Activated CD4-positive, alpha-beta memory T cell treated with anti-CD3 and anti-CD28 coated beads, Interleukin-2, amount 10 ng/mL, durations not matched to agents 7 days and 5 days (primary cell): ENCODE measurements at places on chromosomes 2 and 18. TPM values are rescaled to one million over a fixed set of nuclear protein-coding genes. Genes with fewer than 3 reads are reported as not detected.

DNA sequence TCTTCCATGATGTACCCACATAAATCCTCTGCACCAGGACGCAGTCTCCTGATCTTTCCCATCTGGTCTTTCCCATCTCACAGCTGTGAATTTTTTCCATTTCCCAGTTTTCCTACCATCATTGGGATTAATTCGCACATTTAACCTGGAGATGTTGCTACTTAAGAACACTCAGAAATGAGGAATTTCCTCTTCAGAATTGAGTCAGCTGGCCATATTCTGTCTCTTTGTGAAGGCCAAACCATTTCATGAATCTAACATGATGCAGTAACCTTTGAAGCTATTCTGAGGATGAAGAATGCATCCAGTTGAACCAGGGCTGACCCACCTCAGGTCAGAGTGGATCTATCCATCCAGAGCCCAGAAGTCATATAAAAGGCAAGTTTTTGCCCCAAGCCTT is 326.8 kb downstream of the SETBP1 start:
- peaks cover 16% of the 10 kb centered on the region for H3K4me1 ChIP-seq
- no peak for DNase-seq
- no peaks in the 10 kb centered on the region for H3K36me3 ChIP-seq
- no peak overlapping the region for H3K27ac ChIP-seq
- H3K27me3 ChIP-seq, result no peaks in the 10 kb centered on the region

GRCh38 chr2:96531872-96532505 is 4.6 kb upstream of the ARID5A start:
- peak overlapping the region; percentile 22 for H3K4me3 ChIP-seq
- DNase-seq, result peak; percentile 81
- peaks cover 9% of the 10 kb centered on the region for H3K27me3 ChIP-seq

DNA sequence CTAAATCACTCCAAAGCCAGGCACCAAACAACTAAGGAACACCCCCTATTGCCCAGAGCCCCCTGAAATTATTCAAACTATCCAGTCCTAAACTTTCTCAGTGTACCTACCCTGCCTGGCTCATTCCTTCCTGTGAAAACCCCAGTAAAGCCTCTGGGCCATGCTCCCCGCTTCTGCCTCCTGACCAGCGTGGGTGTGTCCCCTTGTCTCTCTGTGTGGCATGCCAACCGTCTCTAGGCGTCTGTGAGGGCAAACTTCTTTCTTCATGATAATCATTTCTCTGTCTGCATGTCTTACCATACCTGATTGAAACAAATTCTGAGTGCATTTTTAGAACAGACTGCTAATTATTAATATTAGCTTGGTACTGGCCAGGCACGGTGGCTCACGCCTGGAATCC is 109.0 kb upstream of the MSH2 start:
- H3K4me3 ChIP-seq, result no peak overlapping the region
- DNase-seq, result no peak
- no peak overlapping the region for H3K27ac ChIP-seq
- peaks cover 13% of the 10 kb centered on the region for H3K27me3 ChIP-seq
- no peaks in the 10 kb centered on the region for H3K36me3 ChIP-seq
- H3K4me1 ChIP-seq, result no peaks in the 10 kb centered on the region

- H3K27ac ChIP-seq, result no peak overlapping the region
- no peaks in the 10 kb centered on the region for H3K4me1 ChIP-seq
- H3K27me3 ChIP-seq, result no peaks in the 10 kb centered on the region
- H3K36me3 ChIP-seq, result no peaks in the 10 kb centered on the region
- DNase-seq, result no peak
Observed at GRCh38 chr2:189421644-189422043, 19.6 kb upstream of the WDR75 start.

GRCh38 chr2:85376291-85377065 is 21.9 kb downstream of the ELMOD3 start:
- H3K4me1 ChIP-seq, result no peaks in the 10 kb centered on the region
- peaks cover 48% of the 10 kb centered on the region for H3K36me3 ChIP-seq
- no peaks in the 10 kb centered on the region for H3K27me3 ChIP-seq
- no peak overlapping the region for H3K27ac ChIP-seq
- no peak overlapping the region for H3K4me3 ChIP-seq

DNA sequence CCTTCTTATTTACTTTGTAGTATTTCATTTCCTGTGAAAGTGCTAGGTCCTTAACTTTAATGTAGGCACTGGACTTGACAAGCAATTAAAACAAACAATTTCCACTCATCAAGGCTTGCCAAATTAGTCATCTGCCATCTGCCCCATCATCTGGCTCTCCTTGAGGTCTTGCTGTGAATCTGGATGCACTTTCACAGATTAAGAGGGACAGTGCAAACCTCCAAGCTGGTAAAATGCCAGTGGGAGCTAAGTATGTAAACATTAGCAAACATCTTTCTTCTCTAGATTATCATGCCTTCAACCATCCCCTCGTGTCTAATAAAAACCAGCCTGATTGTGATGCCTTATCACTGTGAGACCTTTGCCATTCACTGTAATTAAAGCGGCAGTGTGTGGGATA is 402.9 kb downstream of the ERBB4 start:
- no peaks in the 10 kb centered on the region for H3K27me3 ChIP-seq
- H3K36me3 ChIP-seq, result no peaks in the 10 kb centered on the region
- H3K4me1 ChIP-seq, result no peaks in the 10 kb centered on the region
- no peak for DNase-seq
- no peak overlapping the region for H3K4me3 ChIP-seq

GRCh38 chr2:225773148-225773547 is 373.6 kb downstream of the NYAP2 start:
- H3K27ac ChIP-seq, result no peak overlapping the region
- no peak overlapping the region for H3K4me3 ChIP-seq
- no peaks in the 10 kb centered on the region for H3K4me1 ChIP-seq
- H3K27me3 ChIP-seq, result no peaks in the 10 kb centered on the region

DNA sequence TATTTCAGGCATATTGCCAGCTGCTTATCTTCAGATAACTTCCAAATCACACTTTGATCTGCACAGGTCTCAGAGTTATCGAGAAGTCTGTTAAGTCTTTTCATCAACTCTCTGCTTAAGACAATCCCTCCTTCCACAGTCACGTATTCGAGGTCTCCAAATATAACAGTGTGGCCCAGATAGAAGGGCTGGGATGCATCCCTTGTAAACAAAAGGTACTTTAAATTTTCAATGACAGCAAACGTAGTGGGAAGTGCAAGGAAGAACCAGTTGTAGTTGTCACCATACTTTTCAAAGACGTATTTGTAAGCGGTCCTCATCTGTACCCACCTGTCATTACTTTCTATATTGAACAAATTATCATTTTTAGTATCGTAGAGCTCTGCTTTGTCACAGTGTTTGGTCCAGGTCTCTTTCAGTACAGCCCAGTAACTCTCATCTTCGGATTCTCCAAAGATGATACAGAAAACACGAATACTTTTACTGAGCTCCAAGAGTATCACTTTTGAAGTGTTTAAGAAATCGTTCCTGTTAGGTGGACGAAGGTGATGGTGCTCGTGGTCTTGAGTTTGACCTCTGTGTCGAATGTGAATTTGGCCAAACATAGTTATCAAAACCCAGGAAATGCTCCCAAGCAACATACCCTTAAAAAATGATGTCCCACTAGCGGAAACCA is 445 bp downstream of the C1GALT1C1L start:
- H3K4me1 ChIP-seq, result peaks cover 2% of the 10 kb centered on the region
- DNase-seq, result no peak
- no peak overlapping the region for H3K27ac ChIP-seq
- peaks cover 29% of the 10 kb centered on the region for H3K27me3 ChIP-seq
- H3K4me3 ChIP-seq, result no peak overlapping the region
- H3K36me3 ChIP-seq, result no peaks in the 10 kb centered on the region

DNA sequence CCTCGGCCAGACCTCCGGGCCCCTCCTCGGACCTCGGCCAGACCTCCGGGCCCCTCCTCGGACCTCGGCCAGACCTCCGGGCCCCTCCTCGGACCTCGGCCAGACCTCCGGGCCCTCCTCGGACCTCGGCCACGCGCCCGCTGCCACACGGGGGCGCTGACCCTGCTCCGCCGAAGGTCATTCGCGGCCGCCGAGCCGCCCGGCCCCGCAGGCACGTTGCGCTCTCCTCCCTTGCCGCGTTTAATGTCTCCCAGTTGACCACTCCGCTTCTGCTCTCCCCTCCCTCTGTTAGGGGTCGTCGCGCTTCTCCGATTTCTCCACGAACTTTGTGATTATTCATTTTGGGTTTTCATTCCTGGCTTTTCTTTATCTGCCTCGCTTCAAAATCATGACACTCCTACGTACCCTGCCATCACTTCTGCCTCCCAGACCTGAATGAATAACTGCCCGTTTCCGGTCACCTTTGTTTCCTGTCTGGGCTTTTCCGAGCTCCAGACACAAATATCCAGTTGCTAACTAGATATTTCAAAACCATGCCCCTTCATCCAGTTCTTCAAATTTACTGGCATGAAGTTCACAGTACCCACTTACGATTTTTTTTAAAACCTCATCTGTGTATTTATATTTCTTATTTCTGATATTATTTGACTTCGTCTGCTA is 14.8 kb upstream of the COLEC12 start:
- no peak overlapping the region for H3K4me3 ChIP-seq
- no peak overlapping the region for H3K27ac ChIP-seq
- peaks cover 3% of the 10 kb centered on the region for H3K4me1 ChIP-seq
- H3K27me3 ChIP-seq, result no peaks in the 10 kb centered on the region
- no peaks in the 10 kb centered on the region for H3K36me3 ChIP-seq

DNA sequence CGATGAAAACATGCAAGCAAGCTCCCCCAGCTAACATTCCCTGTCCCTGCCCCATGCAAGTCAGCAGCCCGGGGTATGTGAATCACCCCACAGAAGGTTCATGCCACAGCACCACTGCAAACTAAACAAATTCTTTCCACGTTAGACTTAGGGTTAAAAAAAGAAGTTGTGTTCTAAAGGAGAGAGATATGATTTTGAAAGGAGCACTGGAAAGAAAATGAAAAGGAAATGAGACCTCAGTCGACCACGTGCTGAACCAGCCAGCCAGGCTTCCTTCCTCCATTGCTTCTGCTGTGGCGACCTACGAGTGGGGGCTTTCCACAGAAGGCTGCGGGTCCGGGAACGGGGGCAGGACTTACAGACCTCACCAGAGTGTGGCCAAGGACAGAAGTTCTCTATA is 52.0 kb downstream of the ARL4C start:
- peaks cover 73% of the 10 kb centered on the region for H3K4me1 ChIP-seq
- H3K4me3 ChIP-seq, result peak overlapping the region; percentile 5
- H3K27me3 ChIP-seq, result no peaks in the 10 kb centered on the region
- peak overlapping the region; percentile 85 for H3K27ac ChIP-seq
- H3K36me3 ChIP-seq, result peaks cover 52% of the 10 kb centered on the region

The PARD3B gene
- total RNA-seq, result 0.23 TPM

DNA sequence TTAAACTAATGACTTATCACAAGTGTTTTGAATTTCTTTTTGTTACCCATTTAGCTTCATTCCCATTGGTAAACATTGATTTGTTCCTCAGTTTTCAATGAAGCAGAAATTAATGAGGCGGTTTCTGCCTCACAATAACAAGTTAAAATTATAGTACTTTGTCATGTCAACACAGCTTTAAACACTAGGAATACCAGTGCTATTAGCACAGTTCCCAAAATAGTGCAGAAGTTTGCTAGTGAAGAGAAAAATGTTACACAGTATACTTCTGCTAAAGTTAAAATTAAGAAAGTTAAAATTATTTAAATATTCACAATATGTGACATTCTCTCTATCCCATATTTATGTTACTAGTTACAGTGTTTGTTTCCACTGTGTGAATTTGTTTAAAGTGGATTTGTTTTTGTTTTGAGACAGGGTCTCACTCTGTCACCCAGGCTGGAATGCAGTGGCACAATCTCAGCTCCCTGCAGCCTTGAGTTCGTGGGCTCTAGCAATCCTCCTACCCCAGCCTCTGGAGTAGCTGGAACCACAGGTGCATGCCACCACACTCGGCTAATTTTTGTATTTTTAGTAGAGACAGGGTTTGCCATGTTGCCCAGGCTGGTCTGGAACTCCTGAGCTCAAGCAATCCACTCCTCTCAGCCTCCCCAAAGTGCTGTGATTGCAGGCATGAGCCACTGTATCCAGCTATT is 3.8 kb upstream of the CHN1 start:
- H3K27me3 ChIP-seq, result peaks cover 41% of the 10 kb centered on the region
- H3K4me3 ChIP-seq, result no peak overlapping the region

The TRIM43 gene
- total RNA-seq, result 0.73 TPM

DNA sequence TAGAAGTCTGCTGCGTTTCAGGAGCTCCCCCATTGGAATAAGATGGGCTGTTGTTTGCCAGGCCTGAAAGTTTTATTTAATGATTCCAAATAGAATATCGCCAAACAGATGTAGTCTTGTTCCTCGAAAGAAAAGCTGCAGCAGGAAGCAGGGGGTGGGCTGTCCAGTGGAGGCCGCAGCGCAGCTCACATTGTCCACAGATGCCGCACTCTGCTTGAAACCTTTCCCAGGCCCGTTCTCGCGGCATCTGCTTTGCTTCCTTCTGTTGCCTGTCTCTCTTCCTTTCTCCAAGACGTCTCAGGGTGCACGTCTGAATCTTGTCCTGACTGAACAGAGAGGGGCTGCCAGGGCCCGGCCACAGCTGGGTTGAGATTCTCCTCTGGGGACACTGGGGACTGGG is 12.4 kb upstream of the IGFBP2 start:
- H3K4me1 ChIP-seq, result peaks cover 6% of the 10 kb centered on the region
- H3K36me3 ChIP-seq, result no peaks in the 10 kb centered on the region
- no peak overlapping the region for H3K4me3 ChIP-seq
- no peak overlapping the region for H3K27ac ChIP-seq

The PAIP2B gene
- 1.7 TPM for total RNA-seq

- H3K36me3 ChIP-seq, result no peaks in the 10 kb centered on the region
- DNase-seq, result no peak
- H3K27me3 ChIP-seq, result peaks cover 6% of the 10 kb centered on the region
- no peaks in the 10 kb centered on the region for H3K4me1 ChIP-seq
- no peak overlapping the region for H3K27ac ChIP-seq
Observed at GRCh38 chr2:149200109-149200520, 130.3 kb upstream of the LYPD6 start.

DNA sequence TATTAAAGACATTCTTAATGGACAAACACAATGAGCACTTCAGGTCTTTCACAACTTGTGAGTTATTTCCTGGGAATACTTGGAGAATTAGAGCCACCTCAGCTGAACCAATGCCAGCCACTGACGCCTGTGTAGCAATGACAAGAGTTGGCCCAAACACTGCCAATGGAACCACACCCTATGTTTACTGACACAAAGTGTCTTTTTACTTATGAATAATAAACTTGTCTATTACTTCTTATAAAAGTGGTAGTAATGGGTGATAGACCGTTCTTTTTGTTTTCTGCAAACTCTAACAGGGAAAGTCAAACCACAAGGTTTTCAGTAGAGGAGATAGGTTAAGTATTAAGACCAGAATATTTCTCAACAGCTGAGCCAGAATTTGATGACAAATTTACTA is 12.5 kb upstream of the CHAC2 start:
- H3K36me3 ChIP-seq, result peaks cover 25% of the 10 kb centered on the region
- DNase-seq, result no peak

- peak; percentile 35 for DNase-seq
- H3K36me3 ChIP-seq, result no peaks in the 10 kb centered on the region
- H3K4me1 ChIP-seq, result no peaks in the 10 kb centered on the region
- H3K27me3 ChIP-seq, result no peaks in the 10 kb centered on the region
- H3K4me3 ChIP-seq, result no peak overlapping the region
Observed at GRCh38 chr2:201964631-201965206, 68.9 kb upstream of the FZD7 start.
